ENCODE measurements at places on chromosomes 1 and 21.

DNA sequence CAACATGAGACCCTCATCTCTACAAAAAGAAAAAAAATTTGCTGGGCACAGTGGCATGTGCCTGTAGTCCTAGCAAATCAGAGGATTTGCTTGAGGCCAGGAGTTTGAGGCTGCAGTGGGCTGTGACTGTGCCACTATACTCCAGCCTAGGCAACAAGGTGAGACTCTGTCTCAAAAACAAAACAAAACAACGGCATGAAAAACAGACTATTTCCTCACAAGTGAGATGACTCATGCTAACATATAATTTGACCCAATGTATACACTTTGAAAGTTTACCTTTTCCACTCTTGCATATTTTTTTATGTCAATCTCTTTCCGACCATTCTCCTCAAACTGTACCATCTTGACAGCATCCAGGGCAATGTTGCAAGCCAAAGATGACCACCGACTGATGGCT, 17.5 kb downstream of the CCT3 start:
- DNase-seq, result no peak

DNA sequence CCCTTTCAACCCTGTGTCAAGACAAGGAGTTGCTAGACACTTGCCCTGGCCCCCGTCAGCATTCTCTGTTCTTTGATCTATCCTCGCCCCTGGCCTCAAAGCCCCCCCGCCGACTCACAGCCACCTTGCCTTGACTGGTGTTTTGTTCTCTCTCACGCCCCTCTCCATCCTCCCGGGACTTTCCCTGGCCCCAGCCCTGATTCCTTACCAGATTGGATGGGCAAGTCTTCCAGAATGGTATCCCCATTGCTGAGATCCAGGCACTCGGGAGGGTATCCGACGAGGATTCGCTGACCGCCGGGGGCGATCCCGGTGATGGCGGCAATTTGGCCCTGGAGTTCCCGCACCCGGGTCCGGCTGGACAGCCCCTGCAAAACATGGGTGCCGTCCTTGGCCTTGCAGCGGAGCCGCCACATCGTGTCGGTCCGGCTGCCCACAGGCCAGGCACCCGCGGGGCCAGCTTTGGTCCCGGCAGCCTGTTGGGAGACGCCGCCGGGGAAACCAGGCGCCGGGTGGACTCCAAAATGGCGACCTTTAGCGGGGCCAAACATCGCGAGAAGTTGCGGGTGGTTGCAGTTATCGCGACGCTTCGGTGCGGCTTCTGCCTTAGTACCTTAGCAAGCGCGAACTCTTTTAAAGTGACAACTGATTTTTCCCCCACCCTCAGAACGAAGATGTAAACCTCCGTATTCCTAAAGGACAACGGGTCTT, 373 bp downstream of the YOD1 start:
- peak; percentile 95 for DNase-seq

- DNase-seq, result no peak
Measured at GRCh38 chr1:32619701-32620485, 30.5 kb downstream of the ZBTB8OS start.

GRCh38 chr1:151993734-151994496, at the start of gene S100A10:
S100A10 (minus strand) TSS chr1:151993859; CDS start chr1:151986230, 7,629 bp downstream.
- peak; percentile 85 for DNase-seq

- no peak for DNase-seq
Measured at GRCh38 chr1:197799271-197799670, 24.0 kb upstream of the DENND1B start.

- DNase-seq, result no peak
Measured at GRCh38 chr1:35637401-35637809, 3.9 kb downstream of the PSMB2 start.

- no peak for DNase-seq
Measured at GRCh38 chr21:42599486-42599885, 53.9 kb upstream of the PDE9A start.

GRCh38 chr1:100037656-100037926, 67.8 kb downstream of the SLC35A3 start:
- DNase-seq, result no peak

- peak; percentile 41 for DNase-seq
Measured at GRCh38 chr1:231338270-231339128, at the start of gene SPRTN. SPRTN (plus strand) TSS chr1:231338293; CDS start chr1:231338384, 91 bp downstream.

GRCh38 chr1:16126160-16126559, 29.7 kb downstream of the EPHA2 start:
- no peak for DNase-seq

DNA sequence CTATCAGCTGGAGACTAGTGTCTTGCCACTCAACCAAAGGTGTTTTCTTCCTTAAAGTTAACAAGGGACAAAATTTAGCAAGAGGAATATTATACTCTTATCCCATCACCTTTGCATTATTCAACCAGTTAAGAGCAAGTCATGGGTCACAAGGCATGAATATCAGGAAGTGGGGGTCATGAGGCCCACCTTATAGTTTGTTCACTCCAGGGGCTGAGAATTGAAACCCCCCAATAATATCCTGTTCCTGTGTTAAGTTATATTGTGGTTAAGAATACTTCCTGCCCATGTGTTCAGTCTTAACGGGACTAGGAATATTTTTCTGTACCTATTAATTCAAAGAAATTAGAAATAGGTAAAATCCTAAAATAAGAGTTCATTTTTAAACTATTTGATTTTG, 239.7 kb downstream of the S1PR1 start:
- DNase-seq, result no peak

DNA sequence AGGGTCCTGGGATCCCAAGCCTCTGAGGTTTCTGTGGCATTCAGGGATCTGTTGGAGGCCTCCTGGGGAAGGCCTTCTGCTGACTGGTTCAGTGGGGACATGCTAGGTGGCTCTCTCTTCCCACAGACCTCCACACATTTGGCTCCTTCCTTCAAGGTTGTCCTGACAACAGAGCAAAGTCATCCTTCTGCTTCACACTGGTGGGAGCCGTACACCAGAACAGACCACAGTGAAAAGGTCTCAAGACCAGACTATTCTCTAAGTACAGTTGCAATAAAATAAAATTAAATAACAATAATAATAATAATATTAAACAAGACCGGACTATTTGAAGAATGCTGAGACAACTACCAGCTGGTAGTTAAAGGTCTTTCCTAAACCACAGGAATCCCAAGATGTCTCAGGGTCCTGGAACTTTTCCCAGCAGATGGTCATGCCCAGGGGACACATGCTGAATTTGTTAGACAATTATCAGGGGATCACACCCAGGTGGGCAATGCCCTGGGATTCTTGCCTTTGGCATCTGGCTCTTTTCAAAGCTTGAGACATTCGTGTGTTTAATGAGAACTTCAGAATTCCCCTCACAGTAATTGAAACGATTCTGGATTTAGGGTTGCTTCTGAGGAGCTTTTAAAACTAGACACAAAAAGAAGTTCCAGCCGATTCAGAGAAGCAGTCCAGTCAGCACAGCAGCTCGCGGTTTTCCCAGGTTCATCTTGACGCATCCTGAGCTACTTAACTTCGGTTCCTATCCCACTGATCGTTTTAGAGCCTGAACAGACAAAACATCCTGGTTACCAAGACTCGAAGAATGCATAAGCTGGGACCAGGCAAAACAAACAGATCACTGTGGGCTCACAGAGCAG, 22.9 kb downstream of the HTR1D start:
- DNase-seq, result no peak

Measured in suppressor macrophage (primary cell).